Osteoblast (primary cell): ENCODE measurements at places on chromosomes 7 and 10. TPM values are rescaled to one million over a fixed set of nuclear protein-coding genes. Genes with fewer than 3 reads are reported as not detected.

MRC1 gene
- total RNA-seq: under 0.01 and 0.36 TPM in 2 replicates

UNCX gene
- not detected in 2 replicates for total RNA-seq

LOXL4 gene
- 28.6 and 36.6 TPM in 2 replicates for total RNA-seq

MXI1 gene
- 39.5 and 41.6 TPM in 2 replicates for total RNA-seq

CYP3A7 gene
- total RNA-seq: not detected in 2 replicates

ANKRD2 gene
- total RNA-seq: 0.29 and 0.72 TPM in 2 replicates

- no peak for DNase-seq
These were observed 35.1 kb downstream of the ZNF438 start for GRCh38 chr10:30996481-30997005.

DNA sequence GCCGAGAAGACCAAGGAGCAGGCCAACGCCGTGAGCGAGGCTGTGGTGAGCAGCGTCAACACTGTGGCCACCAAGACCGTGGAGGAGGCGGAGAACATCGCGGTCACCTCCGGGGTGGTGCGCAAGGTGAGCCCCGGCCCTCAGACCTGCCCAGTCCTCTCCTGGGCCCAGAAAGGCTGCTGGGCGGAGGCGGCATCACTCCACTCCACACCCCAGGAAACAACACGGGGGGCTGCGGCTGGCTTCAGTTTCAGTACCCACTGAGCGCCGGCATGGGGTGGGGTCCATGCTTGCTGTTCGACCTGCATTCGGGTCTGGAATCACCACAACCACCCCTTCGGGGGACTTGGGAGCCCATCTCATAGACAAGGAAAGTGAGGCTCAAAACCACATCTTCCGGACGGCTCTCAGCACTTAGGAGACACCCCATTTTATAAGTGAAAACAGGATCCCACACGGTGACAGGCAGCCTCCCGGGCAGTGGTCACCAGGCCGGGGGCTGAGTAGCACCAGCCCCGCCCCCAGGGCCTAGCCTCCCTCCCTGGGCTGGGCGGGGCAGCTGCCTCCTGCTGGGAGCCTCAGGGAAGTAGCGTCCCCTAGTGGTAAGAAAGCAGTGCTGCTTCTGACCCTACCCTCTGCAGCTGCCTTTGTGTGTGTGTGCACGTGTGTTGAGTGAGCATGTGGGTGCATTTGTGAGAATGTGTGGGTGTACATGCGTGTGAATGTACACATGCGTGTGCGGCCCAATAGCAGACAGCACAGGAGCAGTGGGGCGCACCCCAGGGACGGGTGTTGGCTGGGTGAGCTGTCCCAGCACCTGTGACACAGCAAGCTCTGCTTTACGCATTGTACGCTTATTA, 1.8 kb downstream of the SNCG start:
- DNase-seq: peak; percentile 96

- DNase-seq: no peak
These were observed 26.8 kb upstream of the SORCS3 start for GRCh38 chr10:104614245-104614831.

DNA sequence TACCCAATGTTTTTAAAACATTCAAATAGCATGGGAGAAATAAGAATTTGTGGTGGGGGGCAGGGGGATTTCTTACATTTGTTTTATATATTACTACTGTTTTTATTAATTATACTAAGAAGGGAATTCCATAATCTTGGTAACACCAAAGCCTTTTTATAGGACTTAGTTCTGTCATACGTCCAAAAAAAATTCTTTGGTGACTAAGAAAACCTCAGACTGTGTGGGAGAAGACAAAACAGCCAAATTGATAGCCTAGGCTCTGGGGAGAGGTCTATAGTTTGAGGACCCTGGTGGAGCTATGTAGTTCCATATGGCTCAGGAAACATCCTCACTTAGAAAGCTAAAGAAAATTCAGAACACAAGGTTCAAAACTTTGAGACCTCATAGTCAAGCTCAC, 23.4 kb downstream of the ACSM6 start:
- DNase-seq: no peak

DNA sequence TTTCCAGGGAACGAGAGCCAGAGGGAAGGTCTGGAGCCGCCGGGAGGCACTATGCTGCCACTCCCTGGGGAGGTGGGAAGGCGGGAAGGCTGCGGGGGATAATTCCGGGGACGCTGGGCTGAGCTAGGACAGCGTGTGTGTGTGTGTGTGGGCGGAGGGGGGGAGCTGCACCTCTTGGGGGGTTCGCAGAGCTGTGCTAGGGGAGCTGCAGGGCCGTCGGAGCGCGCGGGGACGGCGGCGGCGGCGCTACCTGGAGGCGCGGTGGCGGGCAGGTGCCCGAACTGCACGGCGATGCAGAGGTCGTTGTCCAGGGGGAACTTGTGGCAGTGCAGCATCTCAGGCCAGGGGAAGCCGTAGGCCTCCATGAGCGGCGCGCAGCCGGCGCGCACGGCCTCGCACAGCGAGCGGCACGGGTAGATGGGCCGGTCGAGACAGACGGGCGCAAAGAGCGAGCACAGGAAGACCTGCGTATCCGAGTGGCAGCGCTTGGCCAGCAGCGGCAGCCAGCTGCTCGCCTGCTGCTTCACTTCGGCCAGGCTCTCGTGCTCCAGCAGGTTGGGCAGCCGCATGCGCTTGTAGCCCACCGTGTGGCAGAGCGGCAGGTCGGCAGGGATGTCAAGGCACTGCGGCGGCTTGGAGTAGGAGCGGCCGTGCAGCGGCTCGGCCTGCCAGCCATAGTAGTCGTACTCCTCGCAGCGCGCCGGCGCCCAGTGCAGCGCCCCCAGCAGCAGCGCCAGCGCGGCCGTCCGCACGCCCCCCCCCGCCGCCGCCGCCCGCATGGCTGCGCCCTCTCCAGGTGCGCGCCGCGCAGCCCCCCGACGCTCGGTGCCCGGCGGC, 526 bp downstream of the SFRP5 start:
- DNase-seq: peak; percentile 90

- no peak for DNase-seq
These were observed 178.2 kb upstream of the SORCS1 start for GRCh38 chr10:107342711-107343110.
